ENCODE measurements at places on chromosomes 1 and 21.

DNA sequence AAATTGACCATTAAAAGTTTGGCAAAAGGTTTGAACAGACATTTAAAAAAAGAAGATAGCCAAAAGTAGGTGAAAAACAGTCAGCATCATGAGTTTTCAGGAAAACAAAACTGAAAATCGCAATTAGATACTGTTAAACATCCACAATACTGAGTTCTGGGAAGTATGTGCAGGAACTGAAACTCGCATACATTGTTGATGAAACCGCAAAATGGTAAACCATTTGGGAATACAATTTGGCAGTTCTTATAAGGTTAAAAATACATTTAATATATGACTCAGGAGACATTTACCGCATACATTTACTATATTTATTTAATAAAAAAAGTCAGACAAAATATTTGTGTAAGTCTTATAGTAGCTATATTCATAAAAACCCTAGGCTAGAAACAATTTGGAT, 393.2 kb downstream of the COL11A1 start:
- DNase-seq: no peak

GRCh38 chr1:205258719-205259118, 31.0 kb downstream of the TMCC2 start:
- no peak for DNase-seq

DNA sequence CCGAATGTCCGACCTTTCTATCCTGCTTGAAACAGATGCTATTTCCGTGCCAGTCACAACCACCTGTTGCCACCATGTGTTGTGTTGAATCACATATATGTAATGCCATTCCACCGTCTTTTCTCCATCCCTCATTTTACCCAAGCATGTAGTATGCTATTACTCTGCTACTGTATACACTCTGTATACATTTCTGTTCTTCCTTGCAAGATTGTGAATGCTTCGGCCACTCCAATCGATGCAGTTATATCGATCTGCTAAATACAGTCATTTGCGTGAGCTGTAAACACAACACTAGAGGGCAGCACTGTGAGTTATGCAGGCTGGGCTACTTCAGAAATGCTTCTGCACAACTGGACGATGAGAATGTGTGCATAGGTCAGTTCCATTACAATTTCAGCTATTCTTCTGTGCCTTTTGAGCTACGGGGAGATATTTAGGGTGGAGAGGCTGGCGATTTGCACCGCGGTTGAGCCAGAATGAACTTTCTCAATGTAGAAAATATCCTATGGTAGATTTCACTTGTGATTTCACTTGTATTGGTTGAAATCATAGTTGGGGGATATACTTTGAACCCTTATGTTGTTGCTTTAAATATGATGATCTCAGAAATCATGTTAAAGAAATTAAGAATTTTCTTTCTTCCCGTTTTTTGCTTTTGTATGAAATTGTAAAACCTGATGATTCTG, 289.8 kb downstream of the NTNG1 start:
- no peak for DNase-seq

DNA sequence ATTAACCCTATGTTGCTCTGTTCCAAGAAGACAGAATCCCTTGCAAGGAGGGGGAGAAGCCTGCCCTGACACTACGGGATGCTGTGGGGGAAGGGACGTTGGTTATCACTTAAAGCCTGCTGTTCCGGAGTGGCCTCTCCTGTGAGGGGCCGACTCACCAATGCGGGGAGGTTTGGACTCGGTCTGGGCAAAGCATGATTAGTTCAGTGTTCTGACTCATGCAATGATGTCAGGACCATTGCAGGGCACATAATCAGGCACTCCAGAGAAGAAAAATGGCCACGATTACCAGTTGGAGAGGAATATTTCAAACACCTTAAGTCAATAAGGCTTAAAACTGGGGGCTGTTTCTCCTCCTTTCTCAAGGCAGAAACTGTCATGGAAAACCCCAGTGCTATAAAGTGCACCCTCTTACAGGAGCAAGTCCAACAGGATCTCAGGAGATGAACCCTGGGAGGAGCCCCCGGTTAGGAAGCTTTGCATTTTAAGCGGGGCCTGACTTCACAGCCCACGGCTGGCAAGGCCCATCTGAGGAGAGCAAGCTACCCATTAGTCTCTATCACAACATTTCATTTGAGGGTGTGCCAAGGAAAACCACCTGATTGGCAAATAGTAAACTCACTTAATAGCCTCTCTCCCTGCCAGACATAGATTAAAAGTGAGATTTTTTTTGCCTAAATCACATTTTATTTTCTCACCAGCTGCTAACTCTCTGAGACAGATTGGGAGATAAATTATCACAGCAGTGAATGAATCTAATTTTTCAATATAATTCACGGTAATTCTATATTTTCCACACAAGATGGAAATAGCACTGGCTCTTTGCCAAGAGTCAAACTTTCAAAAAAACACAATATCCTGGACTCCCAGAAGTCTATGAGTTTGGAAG, 202.5 kb downstream of the C1orf94 start:
- DNase-seq: no peak

DNA sequence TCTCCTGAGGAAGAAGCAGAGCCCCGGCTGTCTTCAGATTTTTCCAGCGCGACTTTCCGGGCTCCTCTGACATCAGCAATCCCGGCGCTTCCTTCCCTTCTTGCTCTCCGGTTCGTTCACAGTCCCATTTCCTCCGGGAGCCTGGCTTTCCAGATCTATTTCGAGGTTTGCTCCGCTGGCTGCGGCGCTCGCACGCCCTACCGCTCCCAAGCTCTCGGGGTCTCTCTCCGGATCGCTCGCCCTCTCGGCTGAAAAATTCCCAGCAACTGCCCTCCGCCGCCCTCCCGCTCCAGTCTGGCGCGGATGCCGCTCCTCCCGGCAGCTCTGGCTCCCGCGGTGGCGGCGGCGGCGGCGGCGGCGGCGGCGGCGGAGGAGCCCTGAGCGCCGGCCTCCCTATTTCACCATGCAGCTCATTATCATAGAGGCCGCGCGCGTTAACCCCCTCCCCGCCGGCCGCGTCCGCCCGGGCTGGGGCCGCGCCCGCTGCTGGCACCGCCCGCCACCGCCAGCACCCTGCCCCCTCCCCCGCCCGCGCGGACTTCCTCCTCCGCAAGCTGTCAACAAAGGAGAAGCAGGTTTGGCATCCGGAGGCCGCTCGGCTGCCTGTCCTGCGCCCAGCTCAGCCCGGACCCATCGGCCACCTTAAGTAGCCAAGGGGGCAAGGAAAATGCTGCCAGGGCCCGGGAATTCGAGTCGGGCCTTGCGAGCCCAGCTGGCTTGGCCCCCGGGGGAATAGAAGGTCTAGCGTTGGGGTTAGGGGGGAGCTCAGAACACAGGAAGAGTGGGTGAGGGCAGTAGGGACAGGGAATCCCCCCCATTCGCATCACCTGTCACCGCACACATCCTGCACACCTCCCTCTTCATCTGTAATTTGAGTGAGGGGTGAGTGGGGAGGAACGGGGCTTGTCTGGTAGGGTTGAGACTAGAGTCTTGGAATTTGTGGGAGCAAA, at the start of gene PLXNA2:
TSS of gene PLXNA2 (minus strand) at position 418 of the 950 bp plus-strand sequence. CDS start 26,462 bp downstream, outside the sequence.
- peak; percentile 94 for DNase-seq

DNA sequence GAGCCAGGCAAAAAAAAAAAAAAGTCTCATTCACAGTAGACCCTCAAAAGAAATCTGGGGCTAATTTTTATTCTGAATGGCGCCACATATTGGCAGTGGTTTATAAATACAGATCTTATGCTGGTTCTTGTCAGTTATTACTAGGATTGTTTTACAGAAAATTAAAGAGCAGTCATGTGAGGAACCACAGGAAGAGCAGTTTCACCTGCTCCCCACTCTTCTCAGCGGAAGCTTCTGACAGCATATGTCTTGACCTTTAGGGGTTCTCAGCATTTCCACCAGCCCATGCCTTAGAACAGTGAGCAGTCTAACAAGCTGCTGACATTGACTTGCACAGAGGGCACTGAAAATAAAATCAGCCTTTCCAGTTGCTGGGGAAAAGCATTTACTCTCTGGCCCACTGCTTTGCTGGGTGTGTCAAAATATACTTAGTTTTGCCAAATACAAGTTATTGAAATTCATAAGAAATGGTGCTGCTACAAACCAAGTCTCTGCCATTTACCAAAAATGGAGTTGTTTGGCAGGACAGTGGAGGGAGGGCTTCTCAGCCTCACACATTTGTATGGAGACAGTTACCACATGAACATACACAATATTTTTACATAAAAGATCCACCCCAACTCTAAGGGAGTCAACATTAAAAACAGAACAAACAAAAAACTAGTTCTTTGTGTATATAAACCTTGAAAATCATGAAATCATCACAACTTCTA, 144.2 kb downstream of the SYT2 start:
- no peak for DNase-seq

DNA sequence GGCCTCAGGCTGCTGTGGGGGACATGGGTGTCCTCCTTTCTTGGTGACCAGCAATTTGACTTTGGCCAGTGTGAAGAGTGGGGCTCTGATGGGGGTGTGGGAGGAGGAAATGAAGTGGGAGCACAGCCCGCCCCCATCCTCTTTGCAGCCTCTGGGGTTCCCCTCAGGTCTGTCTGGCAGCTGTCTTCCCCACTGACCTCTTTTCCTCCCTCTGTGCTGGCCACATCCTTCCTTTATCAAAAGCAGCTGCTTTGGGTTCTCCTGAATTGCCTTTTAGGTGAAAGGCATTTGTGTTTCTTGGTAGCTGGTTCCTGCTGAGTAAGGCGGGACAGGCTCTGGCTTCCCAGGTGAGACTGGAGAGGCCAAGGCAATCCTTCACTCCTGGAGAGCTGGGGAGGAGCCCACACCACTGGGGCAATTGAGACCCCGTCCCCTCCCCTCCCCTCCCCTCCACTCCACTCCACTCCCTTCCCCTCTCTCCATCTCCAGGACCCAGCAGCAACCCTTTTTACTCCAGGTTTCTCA, 24.9 kb downstream of the PCAT6 start:
- DNase-seq: no peak

DNA sequence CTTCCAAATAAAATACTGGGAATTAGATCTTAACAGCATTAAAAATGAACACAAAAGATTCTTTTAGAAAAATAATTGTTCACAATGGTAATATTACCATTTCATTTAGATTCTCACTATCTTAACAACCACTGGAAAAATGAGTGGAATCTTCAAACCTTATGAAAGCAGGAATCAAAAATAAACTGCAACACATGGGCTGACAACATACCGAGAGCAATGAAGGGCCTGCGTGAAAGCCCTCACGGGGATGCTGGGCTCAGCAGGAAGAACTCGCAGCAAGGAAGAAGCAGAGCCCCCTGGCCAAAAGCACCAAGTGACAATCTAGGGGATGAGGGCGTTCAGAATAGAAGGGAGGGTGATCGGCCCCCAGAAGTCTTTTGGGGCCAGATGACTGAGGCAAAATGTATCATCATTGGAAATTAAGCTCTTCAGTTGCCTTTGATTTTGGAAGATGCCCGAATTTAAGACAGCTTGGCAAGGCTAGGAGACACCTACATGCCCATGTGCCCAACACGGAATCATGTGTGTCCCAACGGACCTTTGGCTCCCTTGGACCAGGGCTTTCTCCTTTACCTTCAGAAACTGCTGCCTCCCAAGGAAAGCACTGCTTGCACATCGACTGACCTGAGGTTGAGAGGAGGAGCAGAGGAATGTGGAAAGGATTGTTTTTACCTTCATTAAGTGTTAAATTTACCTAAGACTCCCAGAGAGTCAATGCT, 103.9 kb downstream of the TGFBR3 start:
- no peak for DNase-seq

DNA sequence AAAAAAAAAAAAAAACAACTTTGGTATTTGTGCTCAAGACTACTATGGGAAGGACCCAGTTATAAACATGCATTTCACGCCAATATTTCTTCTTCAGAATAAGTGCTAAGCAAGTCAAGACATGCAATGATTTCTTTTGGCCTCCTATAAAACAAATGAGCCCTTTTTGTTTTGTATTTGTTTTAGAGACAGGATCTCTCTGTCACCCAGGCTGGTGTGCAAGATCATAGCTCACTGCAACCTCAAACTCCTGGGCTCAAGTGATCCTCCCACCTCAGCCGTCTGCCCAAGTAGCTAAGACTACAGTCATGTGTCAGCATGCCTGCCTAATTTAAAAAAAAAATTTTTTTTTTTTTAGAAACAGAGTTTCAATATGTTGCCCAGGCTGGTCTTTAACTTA, 348.7 kb downstream of the PCP4 start:
- no peak for DNase-seq

DNA sequence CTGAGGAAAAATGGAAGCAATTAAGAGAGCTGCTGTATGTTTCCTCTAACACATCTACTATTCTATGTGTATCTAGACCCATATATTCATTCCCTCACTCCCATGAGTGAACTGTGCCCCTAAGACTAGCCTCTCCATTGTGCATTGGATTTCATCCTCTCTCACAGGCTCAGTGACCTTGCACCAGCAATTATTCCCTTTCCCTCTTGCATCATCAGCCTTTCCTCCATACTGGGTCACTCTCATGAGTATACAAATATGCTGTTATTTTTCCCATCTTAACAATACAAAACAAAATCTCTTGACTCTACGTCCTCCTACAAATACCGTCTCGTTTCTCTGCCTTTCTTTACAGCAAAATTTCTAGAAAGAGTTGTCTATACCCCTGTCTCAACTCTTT, 29.4 kb upstream of the METTL18 start:
- DNase-seq: no peak

DNA sequence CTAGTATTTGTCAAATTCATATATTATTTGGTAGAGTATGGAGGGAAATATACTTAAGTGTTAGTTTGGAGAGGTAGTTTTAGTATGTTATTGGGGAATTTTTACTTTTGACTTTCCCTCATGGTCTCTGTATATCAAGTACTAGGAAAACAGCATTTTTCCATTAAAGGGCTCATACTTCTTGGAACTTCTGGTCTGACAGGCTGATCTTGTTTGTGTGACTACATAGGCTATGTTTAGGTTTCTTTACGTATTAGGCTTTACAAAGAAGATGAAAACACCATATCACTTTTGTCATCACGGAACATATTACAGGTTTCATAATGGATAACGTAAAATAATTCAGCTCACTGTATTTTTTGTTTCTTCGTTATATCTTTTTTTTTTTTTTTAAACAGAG, 30.8 kb downstream of the POU2F1 start:
- DNase-seq: no peak

DNA sequence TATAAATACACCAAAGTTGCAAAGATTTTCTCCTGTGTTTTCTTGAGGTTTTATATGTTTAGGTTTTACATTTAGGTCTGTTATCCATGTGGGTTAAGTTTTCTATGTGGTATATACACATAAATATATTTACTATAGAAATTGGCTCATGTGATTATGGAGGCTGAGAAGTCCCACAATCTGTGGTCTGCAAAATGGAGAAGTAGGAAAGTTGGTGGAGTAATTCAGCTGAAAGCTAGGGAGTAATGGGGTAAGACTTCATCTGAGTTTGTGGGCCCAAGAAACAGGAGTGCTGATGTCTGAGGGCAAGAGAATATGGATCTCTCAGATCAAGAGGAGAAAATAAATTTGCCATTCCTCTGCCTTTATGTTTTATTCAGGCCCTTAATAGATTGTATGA, 146.0 kb downstream of the GPATCH2 start:
- no peak for DNase-seq

DNA sequence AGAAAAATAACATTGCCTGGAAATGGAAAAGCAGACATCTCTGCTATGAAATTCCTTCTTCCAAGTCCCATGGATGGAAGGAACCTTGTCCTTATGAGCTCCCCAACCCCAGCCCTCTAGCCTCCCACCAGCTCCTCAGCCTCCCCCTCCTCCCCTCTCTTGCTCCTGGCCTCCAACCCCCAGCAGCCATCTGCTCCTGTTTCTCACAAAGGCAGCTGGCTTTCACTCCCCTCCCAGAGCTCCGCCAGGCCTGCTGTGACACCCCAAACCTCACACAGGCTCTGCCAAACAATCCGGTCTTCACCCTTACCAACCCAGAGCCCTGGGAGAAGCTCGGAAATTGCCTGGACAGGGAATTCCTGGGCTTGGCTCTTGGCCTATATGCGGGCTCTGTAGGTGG, 69.2 kb downstream of the KLHDC7A start:
- DNase-seq: no peak

GRCh38 chr1:220690140-220691052, at the start of gene C1orf115:
TSS of gene C1orf115 (plus strand) at chr1:220690363. CDS start at chr1:220690403, 40 bp downstream.
- DNase-seq: peak; percentile 94
